ENCODE measurements at places on chromosomes 4 and X.

DNA sequence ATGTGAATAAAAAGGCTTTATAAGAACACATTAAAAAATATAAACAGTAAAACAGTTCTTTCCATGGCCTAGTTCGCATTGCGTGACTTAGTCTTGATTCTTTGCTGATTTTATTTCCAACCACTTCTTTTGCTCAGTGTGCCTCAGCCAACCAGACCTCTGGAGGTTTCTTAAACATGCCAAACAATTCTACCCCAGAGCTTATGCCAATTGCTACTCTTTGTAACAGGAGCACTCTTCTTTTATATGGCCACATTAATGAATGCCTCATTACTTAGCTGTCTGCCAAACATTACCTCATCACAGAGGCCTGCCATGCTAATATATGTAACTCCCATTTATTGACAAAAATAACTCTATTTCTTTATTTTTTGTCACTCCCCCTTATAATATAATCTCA is 202.3 kb downstream of the NDST4 start:
- no peak for DNase-seq

DNA sequence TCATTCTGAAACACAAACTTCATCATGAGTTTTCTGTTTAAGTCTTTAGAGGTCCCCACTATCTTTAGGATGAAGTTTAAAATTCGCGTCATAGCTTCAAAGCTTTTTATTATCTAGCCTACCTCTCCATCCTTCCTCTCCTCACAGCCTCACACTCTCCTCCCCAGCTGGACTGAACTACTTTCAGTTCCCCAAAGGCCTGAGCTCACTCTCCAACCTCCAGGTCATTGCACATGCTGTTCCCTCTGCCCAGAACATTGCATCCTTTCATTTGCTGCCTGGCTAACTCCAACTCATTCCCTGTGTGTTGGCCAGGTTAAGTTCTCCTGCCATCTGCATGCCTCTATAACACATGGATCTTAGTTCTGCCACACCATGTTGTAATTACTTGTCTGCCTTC is 2.9 kb upstream of the OTUD5 start:
- DNase-seq: no peak

DNA sequence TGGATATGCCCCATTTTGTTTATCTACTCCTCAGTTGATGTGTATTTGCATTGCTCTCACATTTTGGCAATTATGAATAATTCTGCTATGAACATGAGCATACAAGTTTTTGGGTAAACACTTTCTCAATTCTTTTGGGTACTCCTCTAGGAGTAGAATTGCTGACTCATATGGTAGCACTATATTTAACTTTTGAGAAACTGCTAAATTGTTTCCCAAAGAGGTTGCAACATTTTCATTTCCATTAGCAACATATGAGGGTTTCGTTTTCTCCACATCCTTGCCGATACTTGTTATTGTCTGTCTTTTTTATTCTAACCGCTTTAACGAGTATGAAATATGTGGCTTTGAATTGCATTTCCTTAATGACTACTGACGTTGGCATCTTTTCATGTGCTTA is 185.4 kb downstream of the TSPAN5 start:
- DNase-seq: no peak

DNA sequence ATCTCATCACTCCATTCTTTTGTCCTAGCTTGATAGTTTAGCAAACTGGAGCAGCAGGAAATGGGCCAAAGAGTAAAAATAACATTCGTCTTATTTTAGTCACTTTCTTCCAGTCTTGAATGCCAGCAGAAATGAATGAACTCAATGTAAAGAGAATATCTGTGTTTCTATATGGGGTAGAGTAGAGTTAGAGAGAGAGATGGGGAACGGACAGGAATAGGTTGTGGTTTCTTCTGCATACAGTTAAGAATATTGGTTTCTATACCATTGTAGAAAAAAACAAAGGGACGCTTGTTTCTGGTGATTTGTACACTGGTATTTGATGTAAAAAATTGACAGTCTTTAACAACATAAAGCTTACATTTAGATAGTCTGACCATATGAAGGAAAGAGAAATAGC is 8.9 kb downstream of the GPR174 start:
- no peak for DNase-seq

DNA sequence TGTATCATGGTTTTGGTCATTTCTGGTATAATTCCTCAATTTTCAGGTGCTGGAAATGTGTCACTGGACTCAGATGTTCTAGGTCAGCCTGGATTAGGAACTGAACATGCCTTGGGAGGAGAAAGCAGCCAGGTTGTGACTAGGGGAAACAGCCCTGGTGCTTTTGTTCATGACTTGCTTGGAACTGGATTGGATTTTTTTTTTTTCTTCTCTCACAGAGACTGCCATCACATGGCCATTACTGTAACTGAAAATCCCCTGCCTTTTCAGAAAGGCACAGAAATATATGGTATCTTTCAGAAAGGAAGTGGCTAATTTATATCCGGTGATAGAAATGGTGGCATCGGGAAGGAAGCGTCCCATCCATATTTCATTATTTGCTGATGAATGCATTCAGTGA is 34.6 kb downstream of the SEPTIN11 start:
- peak; percentile 51 for DNase-seq

DNA sequence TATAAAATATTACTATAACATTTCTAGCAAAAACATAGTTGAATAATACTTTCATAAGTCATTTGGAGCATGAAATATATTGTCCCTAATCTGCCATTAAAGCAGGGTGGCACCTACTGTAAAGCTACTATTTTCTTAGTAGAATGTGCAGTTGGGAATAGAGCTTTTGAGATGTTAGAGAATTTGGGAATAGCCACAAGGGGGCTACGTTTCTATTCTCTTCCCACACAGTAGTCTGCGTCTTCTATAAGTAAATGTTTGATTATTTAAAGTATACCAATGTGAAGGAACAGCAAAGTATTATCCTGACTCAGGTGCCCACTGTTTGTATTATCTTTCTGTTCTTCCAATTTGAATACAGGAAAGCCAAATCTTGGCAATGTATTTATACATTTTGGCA is 323.2 kb upstream of the GIMD1 start:
- no peak for DNase-seq

DNA sequence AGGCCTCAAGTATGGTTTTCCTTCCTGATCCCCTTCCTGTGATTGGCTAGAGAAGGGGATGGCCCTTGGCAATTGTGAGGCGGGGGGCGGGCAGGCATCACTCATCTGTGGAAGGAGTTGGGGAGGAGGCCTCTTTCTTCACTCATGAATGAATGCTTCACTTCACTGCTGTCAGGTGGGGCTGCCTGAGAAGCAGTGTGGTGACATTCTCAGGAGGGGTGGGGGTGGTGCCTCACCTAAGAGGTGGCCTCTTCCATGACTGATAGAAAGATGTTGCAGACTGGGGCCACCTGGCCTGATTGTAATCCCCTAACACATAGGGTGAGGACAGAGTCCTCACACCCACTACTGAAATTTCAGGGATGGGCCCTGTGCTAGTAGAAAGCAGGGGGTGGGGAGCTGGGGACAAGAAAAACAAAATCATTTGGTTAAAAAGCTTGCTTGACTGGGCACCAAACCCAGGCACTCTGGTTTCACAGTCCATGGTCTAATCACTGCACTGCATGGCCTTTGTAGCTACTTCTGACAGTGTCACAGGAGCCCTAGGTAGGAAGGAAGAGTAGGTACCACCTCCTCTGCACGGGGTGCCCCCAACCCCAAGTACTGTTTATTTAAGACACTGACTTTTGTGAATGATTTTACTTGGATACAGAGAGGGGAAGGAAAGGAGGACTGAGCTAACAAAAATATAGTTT is 5.6 kb upstream of the HOPX start:
- no peak for DNase-seq

DNA sequence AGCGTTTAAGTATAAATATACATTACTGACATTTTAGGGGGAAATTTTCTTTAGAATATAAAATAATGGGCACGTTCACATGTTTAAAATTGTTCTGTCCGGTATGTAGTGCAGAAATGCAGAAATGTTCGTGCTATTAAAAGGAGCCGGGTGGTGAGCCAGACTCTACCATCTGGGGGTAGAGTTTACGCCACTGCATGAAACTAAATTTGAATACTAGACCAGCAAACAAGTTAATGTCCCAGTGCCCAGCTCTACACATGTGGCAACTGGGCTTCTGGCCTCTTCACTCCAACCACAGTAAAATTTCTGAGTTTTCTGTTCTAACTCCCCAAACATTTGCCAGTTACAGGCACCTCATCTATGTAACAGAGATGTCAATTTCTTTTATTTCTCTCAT is 1453.3 kb upstream of the TENM3 start:
- no peak for DNase-seq

GRCh38 chr4:180028682-180029081 is 2214.5 kb upstream of the TENM3 start:
- DNase-seq: peak; percentile 55

DNA sequence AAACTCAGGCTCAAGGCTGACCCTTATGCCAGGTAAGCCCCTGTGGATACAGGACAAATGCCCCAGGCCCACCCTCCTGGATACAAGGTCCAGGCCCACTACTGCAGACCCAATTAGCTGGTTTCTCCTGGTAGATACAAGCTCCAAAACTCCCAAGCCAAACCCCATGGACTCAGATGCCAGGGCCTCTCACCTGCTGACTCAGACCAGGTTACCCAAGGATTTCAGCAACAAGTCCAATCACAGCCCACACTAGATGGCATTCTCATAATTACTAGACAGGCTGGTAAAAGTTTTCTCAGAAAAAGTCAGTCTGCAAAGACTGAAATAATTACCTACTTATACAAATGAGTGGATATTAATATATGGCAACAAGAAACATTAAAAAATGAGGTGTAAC is 87.0 kb downstream of the KLF8 start:
- no peak for DNase-seq

- peak; percentile 38 for DNase-seq
Measured at GRCh38 chrX:68822641-68823410, 6.0 kb upstream of the EFNB1 start.

DNA sequence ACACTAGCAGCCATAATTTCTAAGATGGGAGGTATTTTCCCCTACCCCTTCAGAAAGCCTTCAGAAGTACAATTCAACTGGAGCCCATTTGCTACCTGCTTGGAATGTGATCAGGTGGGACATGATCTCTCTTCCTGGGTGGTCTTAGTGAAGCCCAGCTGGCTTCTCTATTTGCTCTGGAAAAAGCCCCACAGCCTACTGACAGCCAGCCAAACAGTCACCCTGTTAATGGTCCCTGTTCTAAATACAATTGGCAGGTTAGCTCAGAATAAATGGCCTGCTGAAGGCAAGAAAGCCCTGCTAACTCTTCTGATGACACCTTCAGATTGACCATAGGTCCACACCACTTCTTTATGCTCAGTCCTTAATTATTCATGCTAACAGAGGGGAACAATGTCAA is 39.9 kb downstream of the HS6ST2 start:
- no peak for DNase-seq

DNA sequence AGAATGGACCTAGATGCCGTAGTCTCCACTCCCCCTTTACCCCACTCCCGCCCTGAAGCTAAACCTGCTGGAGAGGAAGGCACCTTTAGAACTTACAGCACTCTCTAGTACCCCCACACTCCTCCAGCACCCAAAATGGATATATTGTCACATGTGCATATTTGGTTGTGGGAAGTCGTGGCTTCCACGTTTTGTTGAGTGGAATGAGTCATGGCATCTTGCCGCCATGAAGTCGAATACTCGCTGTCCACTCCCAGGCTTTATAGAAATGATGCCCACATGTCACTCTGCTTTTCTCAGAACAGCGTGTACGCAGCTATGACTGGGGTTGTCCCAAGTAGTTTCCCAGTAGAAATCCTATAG is 545 bp downstream of the ABCE1 start:
- DNase-seq: peak; percentile 77

- DNase-seq: no peak
Measured at GRCh38 chrX:71067712-71068043, 456 bp downstream of the SNX12 start.

- DNase-seq: no peak
Measured at GRCh38 chrX:115388879-115389278, 99.4 kb downstream of the LUZP4 start.

DNA sequence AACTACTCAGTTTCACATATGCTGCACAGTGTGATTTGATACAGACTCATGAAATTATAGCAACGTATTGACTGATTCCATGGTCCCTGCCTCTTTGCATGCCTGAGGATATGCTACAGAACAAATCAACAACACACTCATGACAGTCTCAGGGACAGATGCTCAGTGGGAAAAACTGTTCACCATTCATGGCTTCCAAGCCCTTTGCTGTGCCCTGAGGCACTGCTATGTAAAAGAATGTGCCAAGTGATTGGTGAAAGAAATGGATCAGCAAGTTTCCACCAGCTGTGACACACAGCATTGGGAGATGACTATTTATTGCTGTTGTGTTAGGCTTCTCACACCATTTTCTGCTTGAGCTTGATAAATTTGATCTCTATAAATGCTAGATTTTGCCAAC is 825.6 kb upstream of the INTU start:
- DNase-seq: no peak

- peak; percentile 40 for DNase-seq
Measured at GRCh38 chrX:100745806-100746537, 14.1 kb upstream of the SYTL4 start.

- no peak for DNase-seq
Measured at GRCh38 chr4:150382028-150382427, 199.9 kb upstream of the MAB21L2 start.

- DNase-seq: no peak
Measured at GRCh38 chr4:39407584-39407885, 805 bp downstream of the KLB start.

GRCh38 chr4:76199664-76200211 is 13.9 kb downstream of the SCARB2 start:
- DNase-seq: peak; percentile 61

DNA sequence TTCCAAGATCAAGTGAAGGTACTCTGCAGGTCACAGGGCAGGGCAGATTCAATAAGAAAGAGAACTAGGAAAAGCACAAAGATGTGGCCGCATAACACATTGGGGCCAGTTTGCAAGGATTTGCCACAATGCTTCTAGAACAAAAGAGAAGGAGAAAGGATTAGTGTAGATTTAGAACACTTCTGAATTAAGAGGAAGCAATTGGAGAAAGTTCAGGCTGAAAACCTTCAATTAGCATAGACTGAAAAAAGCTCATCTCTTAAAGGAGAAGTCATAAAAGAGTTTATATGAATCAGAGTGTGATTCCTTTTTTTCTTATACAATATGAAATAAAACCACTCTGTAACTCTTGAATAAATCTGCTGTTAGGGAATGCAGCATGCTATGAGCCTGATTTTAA is 215.6 kb upstream of the FAT1 start:
- no peak for DNase-seq

DNA sequence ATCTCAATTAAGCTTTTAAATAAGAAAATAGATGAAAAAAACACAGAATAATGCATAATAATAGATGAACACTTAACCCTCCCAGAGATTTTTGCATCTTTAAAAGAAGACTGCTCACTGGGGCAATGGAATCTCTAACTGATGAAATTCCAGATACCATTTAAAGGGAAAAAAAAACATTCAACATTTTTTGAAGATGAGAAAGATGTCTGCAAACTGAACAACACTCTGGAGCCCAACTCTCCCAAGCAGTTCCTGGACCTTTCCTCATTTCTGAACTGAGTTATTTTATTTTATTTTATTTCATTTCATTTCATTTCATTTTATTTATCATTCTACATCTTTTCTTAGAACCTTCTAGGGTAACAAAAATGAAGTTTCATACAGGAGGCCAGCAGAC is 90.7 kb downstream of the CORIN start:
- DNase-seq: no peak

GRCh38 chr4:84569009-84569408 is 13.9 kb upstream of the CDS1 start:
- no peak for DNase-seq

Measured in hematopoietic multipotent progenitor cell treated with erythropoietin and hydrocortisone succinate and interleukin-3 and kit ligand, for 8 days (in vitro differentiated cells).